ENCODE measurements at places on chromosomes 12 and 14.

- no peak for DNase-seq
Measured at GRCh38 chr12:29869946-29870345, 86.2 kb upstream of the TMTC1 start.

DNA sequence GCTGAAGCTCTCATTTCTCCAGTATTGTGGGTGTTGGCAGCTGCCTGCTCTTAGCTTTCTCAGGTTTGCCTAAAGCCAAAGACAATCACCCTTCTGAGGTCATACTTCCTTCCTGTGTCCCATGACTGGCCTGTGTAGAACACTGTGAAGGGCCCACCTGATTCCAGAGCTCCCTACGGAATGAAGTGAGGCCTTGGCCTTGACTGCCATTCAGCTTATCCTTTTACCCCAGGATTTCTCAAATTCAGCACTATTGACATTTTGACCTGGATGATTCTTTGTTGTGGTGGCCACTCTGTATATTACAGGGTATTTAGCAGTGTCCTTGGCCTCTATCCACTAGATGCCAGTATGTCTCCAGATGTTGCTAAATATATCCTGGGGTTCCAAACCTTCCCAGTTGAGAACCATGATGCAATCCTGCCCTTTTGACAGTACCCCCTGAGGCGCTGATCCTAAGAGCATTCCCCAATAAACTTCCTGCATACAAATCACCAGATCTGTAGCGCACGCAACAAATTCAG, 112.3 kb upstream of the KRR1 start:
- DNase-seq: no peak

- no peak for DNase-seq
Measured at GRCh38 chr14:64995291-64995690, 8.6 kb downstream of the FNTB start.

GRCh38 chr12:55675666-55676065, 32.0 kb downstream of the ITGA7 start:
- no peak for DNase-seq

DNA sequence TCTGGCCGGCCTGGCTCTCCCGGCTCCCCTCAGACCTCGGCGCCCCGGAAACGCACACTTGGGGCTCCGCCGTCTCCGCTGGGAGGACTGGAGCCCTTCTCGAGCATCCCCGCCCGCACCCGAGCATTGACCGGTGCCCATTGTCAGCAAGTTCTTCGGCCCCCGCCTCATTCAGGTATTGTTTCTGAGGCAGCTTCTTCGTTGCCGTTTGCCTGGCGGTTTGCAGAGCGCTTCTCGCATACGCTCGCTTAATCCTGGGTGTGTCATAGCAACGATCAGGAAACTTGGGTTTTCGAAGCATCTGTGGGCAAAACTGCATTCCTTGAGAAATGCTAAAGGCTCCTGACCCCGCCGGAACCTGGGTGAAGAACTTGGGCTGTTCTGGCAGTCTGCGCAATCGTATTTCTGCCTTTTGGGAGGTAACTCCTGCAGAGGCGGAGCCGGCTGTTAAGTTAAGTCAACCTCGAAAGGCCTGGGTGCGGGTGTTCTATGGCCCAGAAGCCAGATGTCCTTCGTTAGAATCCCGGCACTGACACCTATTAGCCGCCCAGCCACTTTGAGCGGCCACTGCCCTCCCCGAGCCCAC, 518 bp downstream of the GSKIP start:
- no peak for DNase-seq

DNA sequence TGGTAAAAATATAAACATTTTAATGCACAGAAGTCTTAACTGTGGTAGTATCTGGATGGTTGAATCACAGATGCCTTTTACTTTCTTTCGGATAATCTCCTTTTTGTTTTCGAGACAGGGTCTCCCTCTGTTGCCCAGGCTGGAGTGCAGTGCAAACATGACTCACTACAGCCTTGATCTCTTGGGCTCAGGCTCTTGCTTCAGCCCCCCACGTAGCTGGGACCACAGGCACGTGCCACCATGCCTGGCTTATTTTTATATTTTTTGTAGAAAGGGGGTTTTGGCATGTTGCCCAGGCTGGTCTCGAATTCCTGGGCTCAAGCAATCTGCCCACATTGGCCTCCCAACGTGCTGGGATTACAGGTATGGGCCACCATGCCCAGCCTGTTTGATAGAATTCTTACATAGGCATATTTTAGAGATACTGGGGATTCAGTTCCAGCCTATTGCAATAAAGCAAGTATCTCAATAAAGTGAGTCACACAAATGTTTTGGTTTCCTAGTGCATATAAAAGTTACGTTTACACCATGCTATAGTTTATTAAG, 99.2 kb downstream of the SNAPC1 start:
- no peak for DNase-seq

DNA sequence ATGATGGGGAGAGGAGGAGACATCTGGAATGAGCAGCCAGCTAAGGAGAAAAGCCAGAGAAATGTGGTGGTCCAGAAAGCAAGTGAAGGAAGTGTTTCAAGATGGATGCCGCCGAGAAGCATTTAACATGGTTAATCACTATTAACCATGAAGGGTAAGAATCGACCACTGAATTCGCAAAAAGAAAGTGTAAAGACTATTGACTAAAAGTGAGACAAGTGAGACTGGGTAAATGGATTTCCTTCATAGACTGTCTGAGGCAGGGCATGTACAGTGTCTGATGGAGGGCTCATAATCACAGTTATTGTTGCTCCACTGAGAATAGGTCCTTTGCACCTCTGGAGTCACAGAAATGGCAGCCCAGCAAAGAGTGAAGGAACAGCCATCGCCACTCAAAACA, 25.3 kb upstream of the CLMN start:
- no peak for DNase-seq

GRCh38 chr12:13724136-13724535, 257.3 kb downstream of the GRIN2B start:
- no peak for DNase-seq

DNA sequence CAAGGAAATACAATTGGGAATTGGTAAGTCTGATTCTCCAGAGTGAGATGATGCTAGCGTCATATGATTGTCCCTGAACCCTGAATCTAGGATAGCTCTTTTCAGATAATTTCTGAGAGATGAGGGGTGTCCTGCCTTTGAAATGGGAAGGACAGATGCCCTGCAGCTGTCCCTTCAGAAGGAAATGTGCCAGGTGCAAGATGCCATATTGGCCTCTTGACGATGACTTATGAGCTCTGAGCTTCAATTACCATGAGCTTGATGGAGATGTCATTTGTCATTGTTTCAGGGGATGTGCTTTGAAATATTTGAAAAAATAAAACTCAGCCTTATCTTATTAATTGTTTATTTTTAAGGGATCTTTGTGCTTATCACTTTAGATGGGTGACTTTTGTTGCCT, 185.1 kb downstream of the DACT1 start:
- DNase-seq: no peak

DNA sequence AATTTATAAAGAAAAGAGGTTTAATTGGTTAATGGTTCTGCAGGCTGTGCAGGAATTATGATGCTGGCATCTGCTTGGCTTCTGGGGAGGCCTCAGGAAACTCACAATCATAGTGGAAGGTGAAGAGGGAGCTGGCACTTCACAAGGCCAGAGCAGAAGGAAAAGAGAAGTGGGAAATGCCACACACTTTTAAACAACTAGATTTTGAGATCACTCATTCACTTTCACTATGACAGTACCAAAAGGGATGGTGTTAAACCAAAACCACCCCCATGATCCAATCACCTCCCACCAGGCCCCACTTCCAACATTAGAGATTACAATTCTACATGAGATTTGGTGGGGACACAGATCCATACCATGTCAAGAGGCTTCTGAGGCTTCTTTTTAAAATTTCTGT, 62.6 kb downstream of the SLC38A4 start:
- DNase-seq: no peak

GRCh38 chr14:103593577-103593976, 30.8 kb downstream of the COA8 start:
- DNase-seq: no peak

DNA sequence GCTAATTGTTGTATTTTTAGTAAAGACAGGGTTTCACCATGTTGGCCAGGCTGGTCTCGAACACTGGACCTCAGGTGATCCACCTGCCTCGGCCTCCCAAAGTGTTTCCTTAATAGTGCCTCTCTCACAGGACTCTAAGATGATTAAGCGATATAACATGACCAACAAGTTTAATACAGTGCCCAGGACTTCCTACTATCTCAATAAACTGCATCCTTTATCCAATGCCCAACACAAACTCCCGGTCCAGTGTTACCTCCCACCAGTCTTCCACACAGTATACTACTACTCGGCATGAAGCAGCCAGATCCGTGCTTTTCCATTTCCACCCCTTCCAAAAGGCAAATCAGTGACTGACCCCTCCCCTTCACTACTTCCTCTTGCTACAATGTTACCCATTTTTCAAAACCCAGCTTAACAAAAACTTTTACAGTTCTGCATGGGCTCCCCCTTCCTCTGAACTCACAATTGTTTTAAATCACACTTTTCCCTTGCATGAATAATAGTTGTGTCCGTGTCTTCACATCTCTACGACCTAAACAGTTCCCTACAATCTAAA, 900 bp downstream of the NOP2 start:
- no peak for DNase-seq

DNA sequence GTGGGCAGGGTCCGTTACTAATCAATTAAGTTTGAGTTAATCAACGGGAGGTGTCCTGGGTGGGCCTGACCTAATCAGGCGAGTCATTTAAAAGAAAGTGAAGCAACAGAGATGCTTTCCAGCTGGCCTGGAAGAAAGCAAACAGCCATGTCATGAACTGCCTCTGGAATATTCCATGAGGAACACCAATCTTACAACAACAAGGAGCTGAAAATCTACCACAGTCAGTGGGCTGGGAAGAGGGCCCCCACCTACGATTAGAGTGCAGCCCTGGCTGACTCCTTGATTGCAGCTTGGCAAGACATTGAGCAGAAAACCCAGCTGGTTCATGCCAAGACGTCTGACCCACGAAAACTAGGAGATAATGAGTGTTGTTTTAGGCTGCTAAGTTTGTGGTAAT, 56.2 kb downstream of the SSPN start:
- DNase-seq: no peak

GRCh38 chr14:71398450-71398849, 491.2 kb downstream of the PCNX1 start:
- no peak for DNase-seq

GRCh38 chr12:60317361-60317760, 721.5 kb downstream of the SLC16A7 start:
- no peak for DNase-seq

DNA sequence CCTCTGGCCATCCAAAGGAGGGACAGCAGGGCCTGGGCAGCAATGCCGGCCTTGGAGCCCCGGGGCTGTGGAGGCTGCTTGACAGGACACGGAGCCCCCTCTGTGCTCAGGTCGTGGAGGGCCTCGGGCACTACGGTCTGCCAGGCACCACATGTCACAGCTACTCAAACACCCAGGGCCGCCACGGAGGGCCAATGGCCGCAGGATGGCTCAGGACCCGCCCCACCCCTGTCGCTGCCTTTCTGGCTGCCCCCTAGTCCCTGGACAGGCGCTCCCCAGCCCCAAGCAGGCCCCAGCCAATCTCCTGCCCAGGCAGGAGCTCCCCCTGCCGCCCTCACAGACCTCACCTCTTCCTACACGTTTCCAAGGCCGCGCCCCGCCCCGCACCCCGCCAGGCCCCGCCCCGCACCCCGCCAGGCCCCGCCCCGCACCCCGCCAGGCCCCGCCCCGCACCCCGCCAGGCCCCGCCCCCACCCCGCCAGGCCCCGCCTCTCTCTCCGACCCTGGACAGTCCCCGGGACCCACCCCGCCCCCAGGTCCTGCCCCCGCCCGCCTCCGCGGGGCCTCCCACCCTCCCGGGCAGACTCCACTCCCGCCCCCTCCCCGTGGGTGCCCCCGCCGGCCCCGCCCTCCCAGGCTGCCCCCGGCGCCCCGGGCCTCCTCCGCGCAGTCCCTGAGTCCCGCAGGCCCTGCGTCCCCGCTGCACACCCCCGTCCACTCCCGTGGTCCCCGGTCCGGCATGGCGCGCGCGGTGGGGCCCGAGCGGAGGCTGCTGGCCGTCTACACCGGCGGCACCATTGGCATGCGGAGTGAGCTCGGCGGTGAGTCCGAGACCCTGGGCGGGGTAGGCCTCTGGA, at the start of gene ASPG:
TSS of gene ASPG (plus strand) at position 669 of the 857 bp plus-strand sequence. CDS start at position 740, 71 bp downstream.
- no peak for DNase-seq

- DNase-seq: no peak
Measured at GRCh38 chr12:83005534-83006197, 319.0 kb downstream of the TMTC2 start.
